Stimulated activated CD8-positive, alpha-beta memory T cell treated with anti-CD3 and anti-CD28 coated beads, Interleukin-4, amount 100 ng/mL, for 1 hour (primary cell): ENCODE measurements at places on chromosomes 1 and 21.

DNA sequence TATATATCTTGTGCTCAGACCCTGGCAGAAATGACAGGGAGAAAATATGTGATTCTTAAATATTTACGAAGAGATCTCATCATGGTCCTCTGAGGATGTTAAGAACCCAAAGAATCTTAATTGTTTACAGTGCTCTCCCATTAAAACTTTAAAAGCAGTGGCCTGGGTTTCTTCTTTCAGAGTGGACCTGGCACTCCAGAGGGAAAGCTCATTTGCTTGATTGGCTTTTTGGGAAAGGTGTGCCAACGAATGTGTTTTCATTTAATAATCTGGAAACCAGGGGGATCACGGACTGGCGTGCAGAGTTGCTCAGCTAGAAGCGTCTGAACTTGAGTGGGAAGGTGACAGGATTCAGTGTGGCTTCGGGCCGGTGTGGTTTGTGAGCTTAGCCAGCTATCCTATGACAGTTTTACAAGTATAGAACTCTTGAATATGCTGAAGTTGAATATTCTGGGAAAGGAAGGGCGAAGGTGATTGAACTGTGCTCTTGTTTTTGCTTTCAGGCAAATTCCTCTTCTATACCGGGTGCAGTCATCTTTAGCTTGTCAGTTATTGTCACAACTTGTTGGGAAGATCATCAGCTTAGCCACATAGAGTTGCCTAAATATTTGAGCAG lies 154.8 kb downstream of the C1orf21 start:
- DNase-seq, result no peak

DNA sequence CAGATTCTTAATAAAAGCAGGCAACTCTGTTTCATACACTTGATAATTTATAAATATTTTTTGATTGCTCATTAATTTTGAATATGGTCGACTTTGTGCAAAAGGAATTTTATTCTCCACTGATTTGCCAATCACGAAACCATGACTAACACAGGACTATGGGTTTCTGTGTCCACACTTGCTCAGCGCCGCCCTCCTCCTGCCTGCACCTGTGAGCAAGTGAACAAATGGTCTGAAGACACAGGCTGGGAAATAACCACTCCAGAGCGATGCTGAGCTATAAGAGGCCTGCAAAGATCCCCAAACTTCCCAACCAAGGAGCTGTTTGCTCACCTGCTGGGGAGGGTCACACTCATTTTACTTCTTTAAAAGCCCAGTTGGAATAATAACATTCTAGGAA lies 19.6 kb downstream of the ABCB10 start:
- DNase-seq, result no peak

GRCh38 chr1:32969566-32969965 lies 5.0 kb upstream of the RNF19B start:
- DNase-seq, result no peak

GRCh38 chr21:41750532-41751151 lies 16.2 kb downstream of the RIPK4 start:
- DNase-seq, result no peak

DNA sequence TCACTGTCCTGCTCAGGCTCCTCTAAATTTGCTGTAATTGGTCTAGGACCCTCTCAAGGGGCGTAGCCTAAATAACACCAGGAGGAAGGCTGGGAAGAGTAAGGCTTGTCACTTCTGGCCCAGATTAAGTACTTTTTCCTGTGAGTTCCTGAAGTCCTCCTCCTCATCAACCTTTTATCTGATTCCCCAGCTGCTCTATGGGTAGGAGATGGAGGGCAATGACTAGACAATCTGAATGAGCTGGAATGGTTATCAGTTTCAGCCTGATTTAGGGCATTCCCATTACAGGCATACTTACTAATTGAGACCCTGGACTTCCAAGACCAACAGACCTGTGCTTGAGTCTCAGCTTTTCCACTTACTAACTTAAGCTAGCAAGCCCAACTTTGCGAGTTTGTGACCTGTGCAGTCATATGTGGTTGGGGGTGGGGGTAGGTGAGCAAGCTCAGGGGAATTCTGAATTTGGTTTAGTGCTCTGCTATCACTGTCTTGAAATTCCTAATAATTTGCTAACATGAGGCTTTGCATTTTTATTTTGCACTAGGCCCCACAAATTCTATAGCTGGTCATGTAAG lies 18.0 kb upstream of the FGGY start:
- DNase-seq, result no peak
